Thymus (tissue), 14 donors: ENCODE measurements at places on chromosomes 3 and 15. TPM values are rescaled to one million over a fixed set of nuclear protein-coding genes. Genes with fewer than 3 reads are reported as not detected.
A peak's percentile ranks its signal among the peaks of the same experiment; 100 is the strongest.

DNA sequence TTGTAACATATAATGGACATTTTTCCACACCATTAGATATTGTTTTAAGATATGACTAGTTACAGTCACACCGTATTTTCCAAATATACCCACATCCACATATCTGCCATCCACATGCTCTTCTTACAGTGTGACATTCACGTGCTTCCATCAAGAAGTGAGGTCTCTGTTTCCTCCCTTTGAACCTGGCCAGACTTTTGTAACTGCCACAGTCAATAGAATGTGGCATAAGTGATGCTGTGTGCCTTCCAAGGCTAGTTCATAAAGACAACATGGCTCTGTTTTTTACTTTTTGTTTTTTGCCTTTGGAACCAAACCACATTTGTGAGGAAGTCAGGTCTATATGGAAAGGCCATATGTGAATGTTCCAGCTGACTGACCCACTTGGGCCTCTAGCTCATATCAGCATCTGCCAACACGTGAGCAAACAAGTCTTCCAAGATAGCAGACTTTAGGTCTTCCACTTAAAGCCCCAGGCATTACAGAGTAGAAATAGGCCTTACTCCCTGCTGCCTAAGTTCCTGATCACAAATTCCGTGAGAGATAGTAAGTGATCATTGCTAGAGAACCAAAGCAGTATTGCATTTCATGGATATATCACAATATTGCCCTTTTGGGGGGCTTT is 27.1 kb downstream of the EIF1B start:
- DNase-seq = no peak

DNA sequence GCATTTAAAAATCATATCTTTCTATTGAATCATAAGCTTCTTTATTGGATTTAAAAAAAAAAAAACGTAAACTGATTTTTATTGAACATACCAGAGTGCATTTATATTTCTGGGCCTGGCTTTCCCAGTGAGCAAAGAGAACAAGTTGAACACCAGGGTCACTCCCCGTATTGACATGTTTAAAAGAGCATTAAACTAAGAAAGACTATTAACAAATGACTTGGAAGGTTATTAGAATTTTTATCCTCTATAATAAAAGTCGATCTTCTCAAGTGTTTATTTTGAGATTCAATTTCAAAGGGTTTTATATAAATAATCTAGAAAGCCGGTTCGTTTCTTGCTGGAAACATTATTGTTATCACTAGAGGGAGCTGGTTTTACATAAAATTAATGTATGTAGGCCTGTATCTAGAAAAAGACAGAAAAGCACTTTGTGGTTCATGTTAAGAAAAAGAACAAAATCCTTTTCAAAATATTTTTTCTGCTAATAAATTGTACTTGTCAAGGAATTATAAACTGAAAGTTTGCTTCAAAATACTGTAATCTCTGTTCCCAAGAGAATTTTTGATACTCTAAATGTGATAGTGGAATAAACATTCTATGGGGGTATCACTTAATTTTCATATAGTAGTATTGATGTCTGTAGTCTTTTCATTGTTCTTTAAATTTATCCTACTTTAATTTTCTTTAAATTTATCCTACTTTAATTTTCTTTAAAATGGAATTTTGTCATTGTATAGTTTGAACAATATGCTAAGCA is 321.8 kb upstream of the MME start:
- peak; percentile 5 for DNase-seq

DNA sequence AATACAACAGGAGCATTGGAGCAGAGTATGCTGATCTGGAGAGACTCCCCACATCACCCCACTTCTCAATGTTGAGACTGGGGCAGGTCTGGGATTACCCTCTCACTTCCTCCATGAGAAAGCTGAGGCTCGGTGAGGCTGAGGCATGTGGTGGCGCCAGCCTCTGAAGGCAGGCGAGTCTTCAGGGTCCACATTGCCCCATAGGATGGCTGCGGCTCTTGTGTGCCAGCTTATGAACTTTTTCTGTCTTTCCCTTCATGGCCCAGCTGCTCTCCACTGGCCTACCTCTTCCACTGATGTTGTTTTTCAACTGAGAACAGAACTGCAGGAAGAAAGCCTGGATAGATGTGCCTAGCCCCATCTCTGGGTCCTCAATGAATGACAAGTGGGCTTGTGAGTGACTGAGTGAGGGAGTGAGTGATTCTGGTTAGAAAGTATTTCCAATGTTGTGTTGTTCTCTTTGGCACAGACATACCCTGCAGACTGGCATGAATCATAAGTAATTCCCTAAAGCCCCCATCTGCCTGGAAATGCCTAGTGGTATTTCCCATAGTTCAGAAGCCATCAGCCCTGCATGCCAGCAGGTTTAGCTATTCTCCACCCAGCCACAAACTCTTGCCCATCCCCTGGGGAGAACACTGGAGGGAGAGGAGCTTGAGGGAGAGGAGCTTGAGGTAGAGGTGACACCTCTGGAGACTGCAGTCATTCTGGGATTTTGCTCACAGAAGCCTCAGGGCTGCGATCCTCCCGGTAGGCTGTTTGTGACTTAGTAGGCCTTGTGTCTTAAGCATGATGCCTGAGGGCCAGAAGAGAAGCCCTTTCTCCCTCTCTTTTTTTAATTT is 56.9 kb downstream of the AMOTL2 start:
- DNase-seq = no peak

DNA sequence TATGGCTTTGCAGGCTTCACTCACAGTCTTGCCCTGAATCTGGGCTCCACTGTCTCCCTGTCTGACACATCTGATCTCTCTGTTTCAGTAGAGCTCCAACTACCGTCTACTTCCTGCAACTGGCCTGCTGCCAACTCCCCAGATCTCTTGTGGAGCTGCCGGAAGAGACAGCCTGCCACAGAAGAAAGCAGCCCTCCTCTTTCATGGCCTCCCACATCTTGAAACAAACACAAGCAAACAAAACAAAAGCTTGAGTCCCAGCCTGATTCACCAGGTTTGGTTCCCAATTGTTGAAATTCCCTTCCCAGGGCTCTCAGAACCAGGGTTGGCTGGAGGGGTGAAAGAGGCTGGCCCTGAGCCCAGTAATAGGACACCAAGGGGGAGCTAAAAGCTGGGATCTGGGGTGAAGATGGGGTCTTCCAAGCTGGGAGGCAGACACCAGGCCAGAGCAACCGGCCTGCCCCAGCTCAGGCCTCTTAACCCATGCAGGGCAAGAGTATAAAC is 55.3 kb upstream of the CA12 start:
- peak; percentile 81 for DNase-seq

DNA sequence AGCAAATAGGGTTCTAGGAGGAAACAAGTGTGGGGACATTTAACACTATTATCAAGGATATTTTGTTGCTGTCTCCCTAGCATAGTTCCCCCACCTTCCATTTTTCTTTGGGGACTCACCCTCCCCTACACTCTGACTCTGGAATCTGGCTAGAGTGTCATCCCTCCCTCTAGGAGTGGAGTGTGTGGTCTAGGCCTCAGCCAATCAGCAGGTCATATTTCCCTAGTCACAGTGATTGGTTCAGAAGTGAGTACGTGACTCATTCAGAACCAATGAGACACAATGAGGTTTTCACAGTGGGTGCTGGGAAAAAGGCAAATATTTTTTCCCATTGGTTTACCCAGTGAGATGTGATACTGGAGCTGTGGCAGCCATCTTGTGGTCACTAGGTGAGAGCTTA is 234.4 kb downstream of the SHQ1 start:
- no peak for DNase-seq

Gene FOXB1
- total RNA-seq = 0.05 TPM
